CD4-positive, CD25-positive, alpha-beta regulatory T cell (primary cell): ENCODE measurements at places on chromosomes 13 and 19. TPM values are rescaled to one million over a fixed set of nuclear protein-coding genes. Genes with fewer than 3 reads are reported as not detected.

DNA sequence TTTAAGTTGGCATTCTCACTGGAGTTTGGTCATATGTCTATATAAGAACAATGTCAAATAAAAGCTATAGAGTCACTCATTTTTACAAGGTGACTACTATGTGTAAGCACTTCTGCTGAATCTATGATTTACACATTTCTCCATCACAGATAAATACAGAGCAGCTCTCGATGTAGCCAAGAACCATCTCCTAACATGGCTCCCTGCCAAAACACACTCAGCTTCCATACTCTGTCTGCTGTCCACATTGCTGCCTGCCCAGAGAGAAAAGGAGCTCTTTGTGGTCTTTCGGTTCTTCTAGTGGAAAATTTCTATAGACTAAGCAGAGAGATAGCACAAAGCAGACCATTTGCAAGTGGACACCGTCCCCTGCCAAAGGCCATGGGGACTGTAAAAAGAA is 190.9 kb upstream of the KLF12 start:
- no peak for DNase-seq

GRCh38 chr13:23271331-23271730 is 90.6 kb downstream of the SGCG start:
- no peak for DNase-seq

DNA sequence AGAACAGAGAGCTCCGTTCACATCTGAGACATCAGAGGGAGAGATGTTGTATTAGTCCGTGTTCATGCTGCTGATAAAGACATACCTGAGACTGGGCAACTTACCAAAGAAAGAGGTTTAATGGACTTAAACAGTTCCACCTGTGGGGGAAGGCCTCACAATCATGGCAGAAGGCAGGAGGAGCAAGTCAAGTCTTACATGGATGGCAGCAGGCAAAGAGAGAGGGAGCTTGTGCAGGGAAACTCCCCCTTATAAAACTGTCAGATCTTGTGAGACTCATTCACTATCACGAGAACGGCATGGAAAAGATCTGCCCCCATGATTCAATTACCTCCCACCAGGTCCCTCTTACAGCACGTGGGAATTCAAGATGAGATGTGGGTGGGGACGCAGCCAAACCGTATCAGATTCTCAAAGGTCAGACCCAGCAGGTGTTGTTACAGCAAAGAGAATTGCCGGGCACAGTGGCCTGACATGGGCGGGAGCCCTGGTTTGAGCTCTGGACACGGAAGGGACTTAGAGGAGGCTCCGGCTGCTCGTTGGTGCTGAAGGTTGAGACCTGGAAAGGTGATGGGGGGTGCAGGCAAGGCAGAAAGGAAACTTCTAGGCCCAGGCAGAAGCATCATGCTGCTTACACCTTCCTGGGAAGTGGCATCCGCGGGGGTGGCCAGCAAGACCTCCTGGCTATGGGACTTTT is 33.1 kb downstream of the PEX11G start:
- no peak for DNase-seq

- DNase-seq = no peak
Measured at GRCh38 chr13:93752541-93752940, 525.9 kb downstream of the GPC6 start.

DNA sequence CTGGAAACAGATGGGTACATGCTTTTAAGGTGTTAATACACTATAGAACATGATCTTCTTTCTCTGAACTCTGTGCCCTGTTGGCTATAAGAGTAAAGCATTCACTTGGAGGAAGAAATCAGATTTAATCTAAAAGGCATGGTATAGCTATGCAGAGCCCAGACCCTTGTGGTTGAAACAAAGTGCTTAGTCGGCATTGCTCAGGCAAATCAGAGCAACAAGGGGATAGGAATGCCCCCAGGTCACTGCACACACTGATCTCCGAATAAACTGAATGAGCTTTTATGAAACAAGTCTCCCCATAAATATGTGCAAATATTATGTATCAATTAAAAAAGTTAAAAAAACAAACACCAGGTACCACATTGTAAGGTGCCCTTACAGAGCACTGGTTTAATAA is 52.0 kb upstream of the RGCC start:
- DNase-seq = no peak

- no peak for DNase-seq
Measured at GRCh38 chr13:96093296-96094006, 3.5 kb downstream of the HS6ST3 start.

GRCh38 chr13:59706101-59706976 is 457.4 kb downstream of the DIAPH3 start:
- DNase-seq = no peak

ARL11 gene
- 0.17 TPM for total RNA-seq

DNA sequence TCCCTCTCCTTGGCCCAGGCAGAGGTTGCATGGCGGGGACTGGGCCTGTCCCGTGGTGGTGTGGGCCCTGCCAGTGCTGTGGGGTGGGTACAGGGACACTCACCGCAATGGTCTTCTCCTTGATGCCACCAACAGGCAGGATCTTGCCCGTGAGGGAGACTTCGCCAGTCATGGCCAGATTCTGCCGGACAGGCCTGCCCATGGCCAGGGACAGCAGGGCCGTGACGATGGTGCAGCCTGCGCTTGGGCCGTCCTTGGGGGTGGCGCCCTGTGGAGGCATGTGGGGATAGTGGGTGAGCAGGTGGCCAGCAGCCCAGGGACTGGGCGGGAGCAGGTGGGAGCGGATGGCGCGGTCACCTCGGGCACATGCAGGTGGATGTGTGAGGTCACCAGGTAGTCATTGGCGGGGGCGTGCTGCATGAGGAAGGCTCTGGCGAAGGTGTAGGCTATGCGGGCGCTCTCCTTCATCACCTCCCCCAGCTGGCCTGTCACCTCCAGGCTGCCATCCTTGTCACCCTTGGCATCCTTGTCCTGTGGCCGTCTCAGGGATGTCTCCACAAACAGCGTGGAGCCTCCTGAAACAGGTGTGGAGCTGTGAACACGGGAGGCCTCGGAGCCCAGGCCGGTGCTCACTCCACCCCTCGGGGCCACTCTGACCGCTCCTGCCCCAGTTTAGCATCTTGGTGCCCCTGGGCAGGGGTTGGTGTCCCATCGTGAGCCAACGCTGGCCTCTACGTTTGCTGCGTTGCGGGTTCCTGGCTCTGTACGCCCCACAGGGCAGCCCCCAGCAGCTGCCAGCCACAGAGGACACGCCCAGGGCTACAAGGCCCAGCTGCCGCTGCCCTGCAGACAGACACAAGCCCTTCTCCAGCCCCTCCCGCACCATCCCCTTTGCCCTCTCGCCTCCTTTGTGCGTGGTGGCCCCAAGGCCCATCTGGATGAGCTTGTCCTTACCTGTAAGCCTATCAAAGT is 3.4 kb downstream of the RPL36 start:
- DNase-seq = no peak

GRCh38 chr19:35897706-35898451 is 2.5 kb downstream of the NFKBID start:
- DNase-seq = no peak

- no peak for DNase-seq
Measured at GRCh38 chr19:1811942-1812425, at the start of gene ATP8B3. ATP8B3 (minus strand) TSS chr19:1812276; CDS start chr19:1811736, 540 bp downstream.

DNA sequence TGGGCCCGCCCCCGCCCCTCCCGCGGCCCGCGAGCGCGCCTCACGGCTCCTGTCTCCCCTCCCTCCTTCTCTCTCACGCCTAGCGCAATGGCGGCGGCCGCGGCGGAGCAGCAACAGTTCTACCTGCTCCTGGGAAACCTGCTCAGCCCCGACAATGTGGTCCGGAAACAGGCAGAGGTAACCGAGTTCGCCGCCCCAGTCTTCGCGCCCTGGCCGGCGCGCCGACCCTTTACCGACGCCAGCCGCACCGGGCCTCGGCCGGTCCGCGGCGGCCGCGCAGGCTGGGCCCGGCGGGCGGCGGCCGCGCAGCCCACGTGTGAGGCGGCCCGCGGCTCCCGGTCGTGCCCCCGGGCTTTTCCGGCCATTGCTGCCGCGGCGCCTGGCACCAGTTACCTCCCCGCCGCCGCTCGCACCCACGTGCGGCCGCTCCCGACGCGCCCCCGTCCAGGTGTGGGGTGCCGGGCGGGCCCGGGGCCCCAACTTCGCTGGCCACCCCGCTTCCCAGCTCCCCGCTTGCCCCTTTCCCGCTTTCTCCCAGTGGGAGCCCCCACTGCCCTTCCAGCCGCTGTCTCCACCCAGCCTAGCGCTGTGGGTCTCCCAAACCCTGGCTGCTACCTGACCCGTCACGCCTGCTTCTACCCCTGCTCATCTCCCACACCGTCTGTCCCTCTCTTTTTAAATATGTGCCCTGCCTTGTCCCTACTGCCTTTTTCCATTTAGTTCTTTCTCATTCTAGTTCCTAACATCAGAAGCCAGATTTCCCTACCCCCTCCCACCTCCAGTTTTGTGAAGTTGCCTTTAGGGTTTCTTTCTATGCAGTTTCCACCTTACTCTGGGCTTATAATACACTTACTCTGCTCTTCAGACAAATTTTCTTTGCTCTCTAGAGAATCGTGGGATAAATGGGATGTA is 23.4 kb downstream of the IPO5 start:
- DNase-seq = no peak
